ENCODE measurements at places on chromosomes 16 and 17. TPM values are rescaled to one million over a fixed set of nuclear protein-coding genes. Genes with fewer than 3 reads are reported as not detected.

The KCNJ18 gene
- not detected for total RNA-seq

The SMIM5 gene
- 5.2 TPM for total RNA-seq

The ARHGDIG gene
- 140 TPM for total RNA-seq

The PMFBP1 gene
- 2.0 TPM for total RNA-seq

The SKAP1 gene
- total RNA-seq: 4.0 TPM

DNA sequence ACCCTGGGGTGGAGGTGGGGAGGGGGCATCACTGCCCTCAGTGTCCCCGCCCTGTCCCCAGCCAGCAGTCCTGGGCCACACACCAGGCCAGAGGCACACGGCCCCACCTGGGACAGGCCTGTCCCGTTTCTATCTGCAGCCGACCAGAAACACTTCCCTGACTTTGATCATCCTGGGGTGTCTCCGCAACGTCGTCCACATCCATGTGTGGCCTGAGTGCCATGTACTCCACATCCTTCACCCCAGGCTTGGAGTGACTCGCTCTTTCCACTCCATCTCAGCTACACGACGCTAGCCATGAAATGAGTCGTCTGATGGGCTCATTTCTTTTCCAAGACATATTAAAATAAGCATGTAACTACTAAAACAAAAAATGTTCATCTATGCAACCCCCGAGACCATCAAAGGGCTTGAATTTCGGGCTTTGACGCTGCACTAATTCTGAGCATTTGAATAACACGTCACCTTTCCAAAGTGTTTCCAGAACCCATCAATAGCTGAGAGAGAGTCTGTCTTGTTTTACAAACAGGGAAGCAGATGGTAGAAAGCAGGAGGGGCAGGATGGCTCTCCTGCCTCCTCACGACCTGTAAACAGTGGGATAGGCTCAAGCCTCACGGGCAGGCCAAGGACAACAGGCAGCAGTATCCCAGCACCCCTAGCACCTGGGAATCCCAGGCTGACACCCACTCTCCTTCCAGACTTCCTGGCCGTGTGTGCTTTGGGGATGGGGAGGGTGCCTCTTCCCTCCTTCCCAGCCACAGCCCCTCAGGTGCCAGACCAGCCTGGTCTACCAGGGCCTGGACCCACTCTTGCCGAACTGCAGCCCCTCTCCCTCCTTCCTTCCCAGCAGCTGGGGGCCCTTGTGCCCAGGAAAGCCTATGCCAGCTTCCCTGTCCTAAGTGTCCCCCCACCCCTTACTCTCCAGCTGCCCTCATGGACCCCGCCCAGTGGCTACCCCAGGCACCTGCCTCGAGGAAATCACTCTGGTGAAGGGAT, 20.0 kb upstream of the RASD1 start:
- no peaks in the 10 kb centered on the region for H3K4me1 ChIP-seq
- H3K36me3 ChIP-seq: no peaks in the 10 kb centered on the region
- H3K27ac ChIP-seq: no peak overlapping the region

DNA sequence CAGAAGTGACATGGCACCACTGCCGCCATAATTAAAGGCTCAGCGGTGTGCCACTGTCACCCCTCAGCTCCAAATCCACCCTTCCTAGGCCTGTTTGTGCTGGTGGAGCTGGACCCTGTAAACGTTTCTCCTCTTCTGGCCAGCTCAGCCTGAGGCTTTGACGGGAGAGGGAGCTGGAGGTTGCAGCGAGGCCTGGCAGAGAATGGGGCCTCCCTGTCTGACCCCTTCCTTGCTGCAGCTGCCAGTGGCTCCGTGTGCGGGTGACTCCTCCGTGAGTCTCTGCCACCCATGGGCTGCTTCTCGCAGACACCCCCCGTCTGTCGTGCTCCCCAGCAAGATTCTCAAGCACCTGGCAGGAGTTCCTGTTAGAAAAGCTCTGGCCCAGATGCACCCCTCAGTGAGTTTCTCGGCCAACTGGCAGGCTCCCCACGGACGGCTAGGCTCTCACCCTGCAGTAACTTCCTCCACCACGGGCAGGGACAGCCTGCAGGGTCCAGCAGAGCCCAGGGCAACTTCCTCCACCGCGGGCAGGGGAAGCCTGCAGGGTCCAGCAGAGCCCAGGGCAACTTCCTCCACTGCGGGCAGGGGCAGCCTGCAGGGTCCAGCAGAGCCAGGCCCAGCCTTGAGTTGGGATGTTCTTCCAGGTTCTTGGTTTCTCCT, 4.7 kb upstream of the CHMP6 start:
- no peak overlapping the region for H3K27ac ChIP-seq
- DNase-seq: no peak
- no peaks in the 10 kb centered on the region for H3K36me3 ChIP-seq
- H3K27me3 ChIP-seq: no peaks in the 10 kb centered on the region

DNA sequence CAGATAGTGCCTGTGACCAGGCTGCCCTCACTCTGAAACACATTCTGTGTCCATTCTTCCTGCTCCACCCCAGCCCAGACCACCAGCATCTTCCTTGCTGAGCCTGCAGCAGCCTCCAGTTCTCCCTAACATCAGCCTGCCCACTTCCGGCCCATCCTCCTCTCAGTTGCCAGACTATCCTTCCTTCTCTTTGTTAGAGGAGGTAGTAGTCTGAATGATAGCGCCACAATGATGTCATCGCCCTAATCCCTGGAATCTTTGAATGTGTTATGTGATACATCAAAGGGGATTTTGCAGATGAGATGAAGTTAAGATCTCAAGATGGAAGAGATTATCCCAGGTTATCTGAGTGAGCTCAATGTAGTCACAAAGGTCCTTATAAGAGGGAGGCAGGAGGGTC, 3.2 kb upstream of the ZDHHC1 start:
- no peak overlapping the region for H3K27ac ChIP-seq
- no peak for DNase-seq
- H3K36me3 ChIP-seq: no peaks in the 10 kb centered on the region
- H3K4me1 ChIP-seq: peaks cover 28% of the 10 kb centered on the region

- H3K4me3 ChIP-seq: no peak overlapping the region
- no peaks in the 10 kb centered on the region for H3K27me3 ChIP-seq
- H3K4me1 ChIP-seq: no peaks in the 10 kb centered on the region
- no peak overlapping the region for H3K27ac ChIP-seq
- no peaks in the 10 kb centered on the region for H3K36me3 ChIP-seq
Observed at GRCh38 chr16:7330709-7331108, 1.9 kb upstream of the RBFOX1 start.

GRCh38 chr16:34803683-34804416, 1344.4 kb downstream of the TP53TG3F start:
- no peaks in the 10 kb centered on the region for H3K36me3 ChIP-seq
- H3K27ac ChIP-seq: no peak overlapping the region
- H3K27me3 ChIP-seq: no peaks in the 10 kb centered on the region
- no peak overlapping the region for H3K4me3 ChIP-seq

- H3K4me1 ChIP-seq: peaks cover 15% of the 10 kb centered on the region
- H3K27ac ChIP-seq: no peak overlapping the region
- H3K36me3 ChIP-seq: no peaks in the 10 kb centered on the region
- DNase-seq: no peak
Observed at GRCh38 chr16:17294856-17295255, 175.9 kb downstream of the XYLT1 start.

DNA sequence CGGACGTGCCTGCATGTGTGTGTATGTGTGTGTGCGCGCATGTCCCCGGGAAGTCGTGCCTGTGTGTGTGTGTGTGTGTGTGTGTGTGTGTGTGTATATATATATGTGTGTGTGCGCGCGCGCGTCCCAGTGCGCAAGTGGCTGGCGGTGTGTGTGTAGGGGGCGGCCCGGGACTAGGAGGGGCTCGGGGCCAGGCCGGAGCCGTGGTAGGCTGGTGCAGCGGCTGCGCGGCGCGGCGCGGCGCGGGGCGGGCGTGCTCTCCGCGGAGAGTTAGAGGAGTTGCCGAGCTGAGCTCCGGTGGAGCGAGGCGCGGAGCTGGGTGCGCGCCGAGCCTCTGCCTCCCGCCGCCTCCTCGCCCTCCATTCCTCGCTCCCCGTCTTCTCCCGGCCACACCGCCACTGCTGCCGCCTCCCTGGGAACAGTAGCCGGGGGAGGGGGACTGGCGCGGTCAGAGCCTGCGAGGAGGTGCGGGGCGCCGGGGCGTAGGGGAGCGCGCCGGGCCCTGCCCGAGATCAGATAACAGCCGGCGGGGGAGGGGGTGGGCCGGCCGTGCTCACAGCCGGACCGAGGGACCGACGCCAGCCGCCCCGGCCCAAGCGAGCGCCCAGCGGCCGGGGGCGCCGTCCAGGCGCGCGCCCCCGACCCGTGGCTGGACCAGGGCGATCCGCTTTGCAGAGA, at the start of gene KCNJ12:
TSS of gene KCNJ12 (plus strand) at position 277 of the 678 bp plus-strand sequence. CDS start 38,986 bp downstream, outside the sequence.
- DNase-seq: no peak
- H3K4me1 ChIP-seq: peaks cover 31% of the 10 kb centered on the region
- peaks cover 20% of the 10 kb centered on the region for H3K27me3 ChIP-seq
- no peak within 1 kb of the TSS for H3K27ac ChIP-seq

GRCh38 chr17:61128661-61129115, 271.0 kb upstream of the TBX2 start:
- H3K4me3 ChIP-seq: no peak overlapping the region
- no peaks in the 10 kb centered on the region for H3K36me3 ChIP-seq
- H3K27ac ChIP-seq: no peak overlapping the region

DNA sequence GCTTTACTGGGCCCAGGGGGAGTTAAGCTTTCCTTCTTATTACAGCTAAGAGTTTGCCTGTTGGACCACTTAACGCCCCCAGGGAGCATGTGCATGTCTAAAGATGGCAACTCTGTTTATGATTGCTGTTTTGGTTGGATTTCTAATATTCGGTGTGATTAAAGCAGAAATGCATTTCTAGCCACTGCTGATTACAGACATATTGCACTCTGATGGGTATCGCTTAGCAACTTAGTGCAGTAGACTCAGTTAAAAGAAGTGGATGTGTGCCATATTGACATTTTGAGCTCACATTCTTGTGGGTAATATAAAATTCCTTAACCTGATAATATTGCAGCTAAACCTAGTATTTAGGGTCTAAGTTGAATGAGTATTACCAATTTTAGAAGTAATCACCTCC, 4.2 kb downstream of the NF1 start:
- no peak overlapping the region for H3K4me3 ChIP-seq
- H3K4me1 ChIP-seq: peaks cover 13% of the 10 kb centered on the region

GRCh38 chr16:55403464-55403863, 75.5 kb upstream of the MMP2 start:
- H3K27me3 ChIP-seq: no peaks in the 10 kb centered on the region
- H3K27ac ChIP-seq: no peak overlapping the region
- H3K36me3 ChIP-seq: no peaks in the 10 kb centered on the region
- no peaks in the 10 kb centered on the region for H3K4me1 ChIP-seq
- no peak for DNase-seq
